ENCODE measurements at places on chromosomes 16 and 17. TPM values are rescaled to one million over a fixed set of nuclear protein-coding genes. Genes with fewer than 3 reads are reported as not detected.

BAIAP3 gene
- 0.99 TPM for total RNA-seq

ADORA2B gene
- total RNA-seq, result 1.0 TPM

PSME3IP1 gene
- 60.3 TPM for total RNA-seq

CCL7 gene
- not detected for total RNA-seq

GINS2 gene
- total RNA-seq, result 1.2 TPM

KRT33B gene
- total RNA-seq, result not detected

DCAF7 gene
- 43.5 TPM for total RNA-seq

MYLK3 gene
- total RNA-seq, result 333 TPM

CX3CL1 gene
- total RNA-seq, result 13.7 TPM

DNA sequence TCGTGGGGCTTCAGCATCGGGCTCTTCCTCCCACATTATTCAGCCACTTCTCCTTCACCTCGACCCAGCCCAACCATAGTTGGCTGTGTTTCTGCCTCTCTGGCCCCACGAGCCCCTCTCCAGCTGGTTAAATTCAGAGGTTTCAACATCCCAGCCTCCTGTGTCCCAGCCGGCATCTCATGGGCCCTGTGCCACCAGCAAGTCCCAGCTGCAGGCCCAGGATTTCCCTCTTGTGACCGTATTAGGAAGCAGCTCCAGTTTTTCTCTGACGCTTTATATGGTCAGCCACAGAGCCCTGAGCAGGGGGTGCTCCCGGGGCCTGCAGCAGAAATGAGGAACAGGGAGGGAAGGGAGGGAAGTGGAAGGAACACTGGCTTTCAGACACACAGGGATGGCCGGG lies 27.4 kb downstream of the MYH11 start:
- peak; percentile 58 for DNase-seq

- DNase-seq, result no peak
These were observed 10.4 kb downstream of the TP53I13 start for GRCh38 chr17:29578626-29579485.

DNA sequence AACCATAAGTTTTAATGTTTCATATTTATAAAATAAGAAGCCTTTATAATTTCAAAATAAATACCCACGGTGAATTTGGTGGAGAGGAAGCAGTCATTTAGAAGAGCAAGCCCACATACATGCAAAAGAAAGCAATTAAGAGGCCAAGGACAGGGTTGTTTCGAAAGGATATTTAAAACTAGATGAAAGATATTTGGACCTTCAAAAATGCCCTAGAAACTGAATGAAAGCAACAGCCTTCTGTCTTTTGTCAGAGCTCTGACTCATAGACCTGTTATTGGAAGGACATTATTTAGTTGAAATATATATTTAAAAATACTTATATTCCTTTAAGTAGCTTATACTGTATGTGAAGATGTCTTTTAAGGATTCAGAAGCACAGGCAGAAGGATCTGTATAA lies 8.6 kb upstream of the METTL9 start:
- DNase-seq, result no peak

DNA sequence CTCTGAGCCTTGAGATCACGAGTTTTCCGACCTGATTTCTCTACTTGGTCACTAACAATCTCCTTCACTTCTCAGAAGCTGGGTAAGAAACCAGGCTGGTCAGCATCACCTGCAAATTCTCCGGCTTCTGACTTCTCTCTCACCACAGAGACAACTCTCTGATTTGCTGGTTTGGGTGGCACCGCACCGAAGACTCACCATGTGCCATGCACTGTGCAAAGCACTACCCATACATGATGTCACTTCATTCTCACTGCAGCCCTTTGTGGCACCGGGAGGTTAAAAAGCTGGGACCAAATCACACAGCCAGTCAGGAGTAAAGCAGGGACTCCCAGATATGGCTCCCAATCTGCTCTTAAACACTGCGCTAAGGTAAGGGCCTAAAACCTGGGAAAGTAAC lies 647 bp downstream of the VAC14 start:
- DNase-seq, result no peak

DNA sequence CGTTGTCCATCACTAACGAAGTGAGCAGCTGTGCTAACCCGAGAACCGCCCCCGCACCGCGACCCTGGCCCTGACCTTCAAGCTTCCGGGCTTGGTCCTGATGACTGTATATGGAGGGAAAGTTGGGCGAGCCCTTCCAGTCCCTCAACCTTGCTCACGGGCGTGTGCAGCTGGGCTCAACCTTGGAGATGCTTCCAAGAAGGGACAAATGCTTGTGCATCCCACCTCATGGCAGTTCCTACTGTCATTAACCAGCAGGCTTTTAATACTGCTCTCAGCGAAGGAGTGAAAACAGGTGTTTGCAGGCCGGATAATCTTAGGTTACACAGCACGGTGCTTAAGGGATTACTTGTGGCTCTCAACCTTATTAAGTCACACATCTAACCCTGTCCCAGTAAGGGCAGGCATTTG lies 33.5 kb downstream of the SRL start:
- peak; percentile 65 for DNase-seq

DNA sequence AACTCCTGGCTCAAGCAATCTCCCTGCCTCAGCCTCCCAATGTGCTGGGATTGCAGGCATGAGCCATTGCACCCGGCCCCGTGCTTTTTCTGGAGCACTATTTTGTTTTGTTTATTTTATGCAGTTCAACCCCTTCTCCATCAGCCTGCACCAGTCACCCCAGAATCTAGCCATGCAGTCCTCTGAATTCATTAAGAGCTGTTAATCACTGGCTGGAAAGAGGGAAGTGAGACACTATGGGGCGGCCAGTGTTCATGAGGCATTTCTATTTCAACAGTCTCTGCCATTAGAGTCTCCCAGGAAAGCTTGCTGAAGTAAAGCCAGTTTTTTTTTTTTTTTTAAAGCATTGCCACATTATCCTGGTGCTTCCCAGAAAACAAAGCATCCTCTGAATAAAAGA lies 1.7 kb downstream of the VWA3A start:
- no peak for DNase-seq

GRCh38 chr17:17067257-17067656 lies 25.0 kb downstream of the MPRIP start:
- peak; percentile 14 for DNase-seq

- DNase-seq, result no peak
These were observed 492.2 kb downstream of the CDH11 start for GRCh38 chr16:64629622-64630021.

DNA sequence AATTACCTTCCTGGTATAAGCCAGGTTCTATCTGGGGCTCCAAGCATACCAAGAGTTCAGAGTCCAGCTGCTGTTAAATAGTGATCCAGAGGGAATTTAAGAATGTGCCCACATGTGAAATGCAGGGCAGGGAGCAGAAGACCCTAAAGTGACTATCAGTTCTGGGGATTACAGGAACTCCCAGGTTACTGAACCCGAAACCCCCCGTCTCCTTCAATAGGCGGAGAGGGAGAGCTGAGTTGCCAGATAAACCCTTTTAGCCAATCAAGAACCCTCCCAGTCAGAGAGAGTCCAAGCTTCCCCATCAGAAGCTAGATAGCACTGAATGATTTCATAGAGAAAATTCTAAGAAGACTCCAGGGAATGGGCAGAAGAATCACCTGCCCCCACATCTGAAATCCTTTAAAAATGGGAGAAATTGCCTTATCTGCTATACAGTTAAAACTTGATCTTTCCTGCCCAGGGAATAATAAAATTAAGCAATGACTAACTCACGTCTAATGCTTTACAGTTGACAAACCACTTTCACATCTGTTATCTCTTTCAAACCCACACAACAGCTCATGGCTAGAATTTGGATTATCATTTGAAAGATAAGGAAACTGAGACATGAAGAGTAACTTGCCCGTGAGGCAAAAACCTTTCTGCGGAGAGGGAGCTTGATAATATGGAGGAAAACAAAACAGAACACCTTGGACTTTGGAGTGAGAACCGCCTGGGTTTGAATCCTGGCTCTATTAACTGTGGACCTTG lies 10.2 kb downstream of the NOG start:
- no peak for DNase-seq

GRCh38 chr16:83433201-83433600 lies 374.6 kb upstream of the HSBP1 start:
- DNase-seq, result no peak

GRCh38 chr16:80695020-80695419 lies 109.4 kb downstream of the CDYL2 start:
- DNase-seq, result no peak

DNA sequence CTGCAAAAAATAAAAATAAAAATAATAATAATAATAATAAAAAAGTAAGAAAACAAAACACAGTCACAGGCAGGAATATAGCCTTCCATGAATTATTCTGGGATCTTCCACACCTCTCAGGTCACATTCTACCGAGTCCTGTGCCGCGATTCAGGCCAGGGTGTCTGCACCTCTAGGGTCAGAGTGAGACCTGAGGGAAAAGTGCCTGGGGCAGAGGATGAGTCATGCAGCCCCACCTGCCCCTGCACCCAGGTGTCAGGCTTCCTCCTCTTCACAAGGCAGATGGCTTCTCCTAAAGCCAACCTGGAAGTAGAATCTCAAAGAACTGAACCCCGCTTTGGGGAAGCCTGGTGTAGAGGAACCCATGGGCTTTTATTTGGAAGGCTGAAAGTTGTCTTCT lies 283.7 kb downstream of the CPPED1 start:
- DNase-seq, result no peak

DNA sequence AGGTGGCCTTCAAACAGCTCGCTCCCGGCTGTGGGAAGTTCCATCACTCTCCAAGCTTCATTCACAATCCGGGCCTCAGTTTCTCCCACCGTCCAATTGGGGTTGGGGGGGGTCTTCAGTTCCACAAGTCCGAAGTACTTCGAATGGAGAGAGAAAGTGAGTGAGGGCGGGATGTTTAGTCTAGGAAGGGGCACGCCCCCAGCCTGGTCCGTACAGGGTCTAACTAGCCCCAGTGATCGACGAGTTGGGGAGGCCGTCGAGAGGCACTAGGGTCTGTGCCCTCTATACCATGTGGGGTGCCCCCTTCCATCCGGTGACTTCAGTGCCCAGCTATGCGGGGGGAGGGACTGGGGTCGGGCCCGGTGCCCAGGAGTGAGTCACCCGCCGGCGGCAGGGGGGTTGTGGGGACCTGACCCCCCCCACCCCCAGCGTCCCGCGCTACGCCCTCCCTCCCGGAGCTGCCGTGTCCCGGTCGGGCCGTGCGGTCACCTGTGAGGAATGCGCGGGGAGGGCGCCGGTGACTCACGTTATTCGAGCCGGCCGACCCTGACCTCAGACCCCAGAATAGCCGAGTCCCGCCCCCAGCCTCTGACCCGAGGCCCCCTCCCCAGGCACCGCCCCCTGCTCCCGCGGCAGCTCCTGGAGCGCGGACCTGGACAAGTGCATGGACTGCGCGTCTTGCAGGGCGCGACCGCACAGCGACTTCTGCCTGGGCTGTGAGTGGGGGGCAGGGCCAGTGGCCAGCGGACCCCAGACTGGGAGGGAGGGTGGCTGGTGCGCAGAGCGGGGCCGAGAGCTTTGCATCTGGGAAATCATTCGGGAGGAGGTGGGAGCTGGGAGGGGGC lies 658 bp downstream of the TNFRSF12A start:
- DNase-seq, result peak; percentile 81

DNA sequence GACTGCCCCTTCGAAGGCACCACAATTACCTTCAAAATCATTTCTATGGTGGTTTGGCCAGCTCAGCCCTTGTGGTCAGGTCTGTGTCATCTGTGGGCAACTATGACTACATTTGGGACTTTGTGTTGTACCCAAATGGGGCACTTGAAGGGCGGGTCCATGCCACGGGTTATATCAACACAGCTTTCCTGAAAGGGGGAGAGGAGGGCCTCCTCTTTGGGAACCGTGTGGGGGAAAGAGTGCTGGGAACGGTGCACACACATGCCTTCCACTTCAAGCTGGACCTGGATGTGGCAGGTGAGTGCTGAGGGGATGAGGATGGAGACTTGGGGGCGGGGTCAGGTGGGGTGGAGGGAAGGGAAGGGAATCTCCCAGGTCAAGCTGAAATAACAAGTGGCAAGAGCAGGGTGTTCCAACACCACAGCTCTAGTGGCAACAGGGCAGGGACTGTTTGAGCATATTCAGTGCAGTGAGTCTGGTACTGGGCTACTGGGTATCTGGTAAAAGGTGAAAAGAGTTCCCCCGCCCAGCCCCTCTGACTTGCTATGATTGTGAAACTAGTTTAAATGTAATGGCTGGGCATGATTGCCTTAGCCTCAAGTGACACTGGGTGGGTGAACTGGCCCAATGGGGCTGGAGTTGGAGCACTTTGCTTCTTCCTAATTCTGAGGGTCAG lies 1.7 kb downstream of the AOC2 start:
- no peak for DNase-seq

GRCh38 chr16:79482011-79482410 lies 118.5 kb downstream of the MAF start:
- no peak for DNase-seq

- DNase-seq, result no peak
These were observed 294.7 kb downstream of the SEC14L1 start for GRCh38 chr17:77435272-77436057.

GRCh38 chr17:58084317-58084981 lies 1.2 kb downstream of the DYNLL2 start:
- peak; percentile 48 for DNase-seq

- DNase-seq, result no peak
These were observed 18.5 kb downstream of the SEC14L5 start for GRCh38 chr16:4976611-4977145.

GRCh38 chr17:10295728-10296343 lies 77.0 kb downstream of the MYH13 start:
- DNase-seq, result peak; percentile 47

DNA sequence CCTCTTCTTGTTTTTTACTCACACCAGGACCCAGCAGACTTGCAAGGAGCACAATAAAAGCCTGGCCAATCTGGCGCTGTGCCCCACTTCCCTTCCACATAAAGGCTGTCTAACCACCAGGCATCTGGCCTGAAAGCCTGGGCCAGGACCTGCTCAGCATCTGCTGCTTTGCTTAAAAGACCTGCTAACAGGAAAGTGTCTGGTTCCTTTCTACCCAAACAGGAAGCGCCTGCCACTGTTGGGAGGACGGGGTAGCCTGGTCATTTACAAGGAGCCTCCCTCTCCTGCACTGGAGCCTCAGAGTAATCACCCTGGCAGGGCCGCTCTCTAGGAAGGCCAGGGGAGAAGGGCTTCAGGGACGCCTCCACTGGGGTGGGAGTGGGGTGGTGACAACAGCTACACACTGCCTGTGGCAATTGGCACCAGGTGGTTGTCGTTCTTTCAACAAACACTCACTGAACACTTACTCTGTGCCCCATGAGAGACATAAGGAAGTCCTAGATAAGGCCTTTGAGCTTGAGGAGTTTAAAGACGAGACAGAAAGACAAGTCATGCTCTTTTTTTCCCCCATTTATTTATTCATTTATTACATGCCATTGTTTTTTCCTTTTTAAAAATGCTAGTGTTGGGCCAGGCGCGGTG lies 6.3 kb upstream of the MMP28 start:
- DNase-seq, result peak; percentile 89

DNA sequence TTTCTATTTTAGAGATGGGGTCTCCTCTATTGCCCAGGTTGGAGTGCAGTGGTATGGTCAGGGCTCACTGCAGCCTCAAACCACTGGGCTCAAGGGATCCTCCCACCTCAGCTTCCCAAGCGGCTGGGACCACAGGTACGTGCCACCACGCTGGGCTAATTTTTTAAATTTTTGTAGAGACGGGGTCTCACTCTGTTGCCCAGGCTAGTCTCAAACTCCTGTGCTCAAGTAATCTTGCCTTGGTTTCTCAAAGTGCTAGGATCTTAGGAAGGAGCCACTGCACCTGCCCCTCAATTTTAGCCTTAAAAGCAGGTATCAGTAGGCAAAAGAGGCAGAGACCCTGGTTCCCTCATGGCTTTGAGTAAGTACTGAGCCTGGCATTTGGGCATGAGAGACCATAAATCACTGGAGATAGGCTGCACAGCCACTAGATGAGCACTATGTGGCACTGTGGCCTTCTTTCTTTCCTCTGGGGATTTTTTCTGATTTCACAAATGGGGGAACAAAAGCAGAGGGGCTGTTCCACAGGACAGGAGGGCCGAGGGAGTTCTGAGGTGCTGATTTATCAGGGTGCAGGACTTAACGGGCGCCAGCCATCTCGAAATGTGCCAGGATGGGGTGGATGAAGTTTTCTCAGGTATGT lies 82.2 kb downstream of the PLXDC1 start:
- no peak for DNase-seq

Data from left cardiac atrium (tissue), 4 donors.